ENCODE measurements at places on chromosomes 12 and 14. TPM values are rescaled to one million over a fixed set of nuclear protein-coding genes. Genes with fewer than 3 reads are reported as not detected.

The GUCY2C gene
- not detected for total RNA-seq

The MUCL1 gene
- not detected for total RNA-seq

The OR11G2 gene
- not detected for total RNA-seq

The RD3L gene
- total RNA-seq, result not detected

The CLEC2A gene
- not detected for total RNA-seq

The TAS2R7 gene
- total RNA-seq, result not detected

The PAX9 gene
- total RNA-seq, result 0.62 TPM

The FIGNL2 gene
- total RNA-seq, result 0.36 TPM

The RNASE1 gene
- total RNA-seq, result not detected

The SLC39A2 gene
- not detected for total RNA-seq

The KLRC1 gene
- not detected for total RNA-seq

The TAS2R8 gene
- 0.21 TPM for total RNA-seq

The CEBPE gene
- not detected for total RNA-seq

The ARHGAP9 gene
- total RNA-seq, result 9.8 TPM

The ACACB gene
- total RNA-seq, result 8.7 TPM

The FAM186B gene
- total RNA-seq, result 0.10 TPM

The CLECL1 gene
- total RNA-seq, result not detected

The BHLHE41 gene
- total RNA-seq, result 5.9 TPM

The GDF3 gene
- not detected for total RNA-seq

Data from myocyte (in vitro differentiated cells).